ENCODE measurements at places on chromosomes 1 and 21.

DNA sequence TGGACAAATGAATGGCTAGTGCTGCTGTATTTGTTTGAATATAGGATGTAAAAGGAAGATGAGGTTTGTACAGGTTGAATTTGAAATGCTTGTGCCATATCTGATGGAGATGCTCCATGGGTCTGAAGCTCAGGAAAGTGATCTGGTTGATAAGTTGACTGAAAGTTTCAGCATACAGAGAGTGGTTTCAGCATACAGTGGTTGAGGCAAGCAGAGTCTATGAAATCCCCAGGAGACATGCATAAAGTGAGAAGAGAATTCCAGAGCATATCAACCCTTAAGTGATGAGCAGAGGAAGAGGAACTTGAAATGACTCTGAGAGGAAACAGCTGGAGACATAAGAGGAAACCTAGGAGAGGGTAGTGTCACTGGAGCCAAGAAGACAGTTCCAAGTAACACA, 21.7 kb downstream of the TCHHL1 start:
- no peak for DNase-seq

DNA sequence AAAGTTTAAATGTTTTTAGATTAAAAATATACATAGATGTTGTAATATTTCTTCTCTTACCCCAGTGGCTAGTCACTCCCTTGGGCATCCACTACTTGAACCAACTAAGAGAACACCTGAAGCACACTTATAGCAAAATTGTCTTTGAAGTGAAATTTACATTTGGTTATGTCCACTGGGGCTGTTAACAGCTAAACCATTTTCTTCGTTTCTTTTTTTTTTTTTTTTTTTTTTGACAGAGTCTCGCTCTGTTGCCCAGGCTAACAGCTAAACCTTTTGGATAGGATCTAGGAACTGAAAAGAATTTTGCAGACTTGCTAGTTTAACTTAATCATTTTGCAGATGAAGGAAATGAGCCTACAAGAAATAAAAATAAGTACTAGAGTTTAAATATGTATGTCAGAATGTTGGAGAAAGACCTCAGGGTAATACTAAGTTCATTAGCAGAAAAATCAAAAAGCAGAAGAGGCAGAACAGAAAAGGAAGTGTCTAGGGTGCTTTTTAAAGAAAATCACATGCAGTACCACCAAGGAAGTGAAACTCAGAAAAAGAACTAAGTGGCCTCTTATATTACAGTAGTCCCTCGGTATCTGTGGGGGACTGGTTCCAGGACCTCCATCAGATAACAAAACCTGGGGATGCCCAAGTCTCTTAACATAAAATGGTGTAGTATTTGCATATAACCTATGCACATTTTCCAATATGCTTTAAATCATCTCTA, 11.8 kb downstream of the DRAM2 start:
- DNase-seq = peak; percentile 24

GRCh38 chr1:65872301-65872700, 79.6 kb downstream of the PDE4B start:
- no peak for DNase-seq

DNA sequence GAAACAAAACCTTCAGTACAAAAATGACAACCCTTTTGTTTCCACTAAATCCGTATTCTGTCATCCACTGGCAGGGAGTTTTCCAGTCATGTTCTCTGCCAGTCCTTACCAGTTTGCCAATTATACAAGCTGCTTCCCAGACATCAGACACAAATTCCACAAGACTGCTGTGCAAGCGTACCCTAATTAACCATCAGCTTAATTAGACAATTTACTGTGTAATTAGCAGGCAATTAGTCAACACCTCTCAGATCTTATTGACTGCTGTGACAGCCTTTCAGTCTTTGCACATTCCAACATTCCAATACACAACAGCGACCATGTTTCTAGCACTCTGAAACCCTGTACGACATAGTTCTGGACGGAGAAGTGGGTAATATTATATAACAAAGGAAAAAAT, 420.1 kb downstream of the DPYD start:
- DNase-seq = no peak

GRCh38 chr1:216785737-216786136, 62.5 kb upstream of the ESRRG start:
- no peak for DNase-seq

- no peak for DNase-seq
These were observed 32.5 kb downstream of the KAZN start for GRCh38 chr1:14630986-14631385.

DNA sequence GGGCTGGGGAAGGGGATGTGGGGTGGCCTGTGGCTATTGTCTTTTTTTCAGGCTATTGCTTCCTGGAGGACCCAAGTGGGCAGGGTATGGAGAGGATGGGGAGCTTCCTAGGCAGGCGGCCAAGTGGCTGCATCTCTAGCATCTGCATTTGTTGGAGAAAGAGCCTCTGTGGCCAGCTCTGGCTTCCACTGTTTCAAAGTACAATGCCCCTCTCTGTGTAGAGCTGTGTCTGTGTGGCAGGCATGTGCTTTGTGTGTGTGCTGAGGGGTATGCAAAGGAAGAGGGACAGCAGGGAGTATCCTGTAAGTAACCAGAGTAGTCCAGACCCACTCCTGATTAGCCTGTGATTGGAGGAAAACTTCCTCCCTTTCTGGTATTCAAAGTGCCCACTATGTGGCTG, 40.6 kb downstream of the KCNA2 start:
- peak; percentile 56 for DNase-seq

- DNase-seq = no peak
These were observed 13.9 kb downstream of the PALMD start for GRCh38 chr1:99659755-99660210.

- peak; percentile 60 for DNase-seq
These were observed 3.5 kb upstream of the TIAM1 start for GRCh38 chr21:31347435-31348032.

All from stomach (tissue), 19 donors.